Fibroblast of the conjunctiva (primary cell): ENCODE measurements at places on chromosomes 1 and 21.

- no peak for DNase-seq
Observed at GRCh38 chr1:156247460-156248322, at the start of gene PAQR6. Gene PAQR6, minus strand, starts transcription at chr1:156248056. Its CDS starts 1,325 bp downstream, at chr1:156246731.

GRCh38 chr1:35642471-35642955, 1.2 kb upstream of the PSMB2 start:
- no peak for DNase-seq

DNA sequence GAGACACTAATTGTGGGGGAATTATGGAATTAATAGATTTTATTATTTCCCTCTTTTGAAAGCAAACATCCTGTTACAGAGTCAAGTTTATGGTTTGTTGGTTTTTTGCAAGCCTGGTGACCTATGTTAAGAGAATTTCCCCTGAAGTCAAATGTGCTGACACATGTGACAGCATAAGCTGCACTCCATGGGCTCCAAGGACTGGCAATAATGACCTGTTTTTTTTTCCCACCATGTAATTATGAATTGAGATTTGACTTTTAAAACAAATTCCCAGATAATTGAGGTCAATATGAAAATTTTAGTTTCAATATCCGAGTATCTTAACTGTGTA, 242.5 kb upstream of the SGIP1 start:
- no peak for DNase-seq

DNA sequence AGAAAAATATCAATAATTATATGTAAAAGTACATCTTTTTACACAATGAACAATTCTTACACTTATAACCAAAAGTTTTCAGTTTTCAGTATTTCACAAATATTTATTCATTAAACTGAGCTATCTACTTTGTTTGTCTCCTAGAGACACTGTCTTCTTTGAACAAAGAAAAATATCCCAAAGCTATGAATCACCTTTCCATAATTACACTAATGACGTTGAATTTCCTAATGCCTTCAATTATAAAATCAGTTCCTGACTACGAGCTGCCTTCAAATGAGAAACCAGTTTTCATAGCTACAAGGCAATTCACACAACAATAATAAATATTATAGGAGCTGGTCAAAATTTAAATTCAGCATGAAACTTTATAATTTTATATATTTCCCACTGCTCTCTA, 201.8 kb upstream of the BRINP3 start:
- DNase-seq = no peak

- DNase-seq = no peak
Observed at GRCh38 chr1:200867018-200867811, 5.6 kb upstream of the GPR25 start.

DNA sequence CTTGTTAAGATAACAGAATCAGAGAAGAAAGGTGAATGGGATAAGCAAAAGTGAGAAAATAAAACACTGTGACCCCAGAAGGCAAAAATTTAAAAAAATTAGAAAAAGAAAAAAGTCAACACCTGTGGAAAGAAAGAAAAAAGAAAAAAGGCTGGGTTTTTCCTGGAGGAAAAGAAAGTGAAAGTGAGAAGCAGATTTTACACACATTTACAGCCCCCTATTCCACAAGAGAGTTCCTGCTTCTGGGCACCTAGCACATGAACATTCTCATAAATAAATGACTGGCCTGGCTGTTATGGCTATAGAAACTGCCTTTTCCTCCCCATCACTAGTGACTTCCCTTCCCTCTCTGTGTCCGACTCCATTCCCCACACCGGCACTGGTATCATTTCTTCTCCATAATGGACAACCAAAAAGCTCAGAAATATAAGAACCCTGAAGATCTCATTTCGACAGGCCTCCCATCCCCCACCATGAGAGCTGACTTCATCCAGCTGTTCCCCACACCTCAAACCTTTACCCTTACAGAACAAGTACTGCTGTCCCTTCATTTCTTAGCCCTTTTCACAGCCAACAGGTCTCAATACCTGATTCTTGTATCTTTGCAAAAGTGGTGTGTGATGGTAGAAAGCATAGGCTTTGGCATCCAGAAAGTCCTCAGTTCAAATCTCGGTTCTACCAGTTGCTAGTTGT, 12.6 kb downstream of the MTF1 start:
- DNase-seq = no peak

GRCh38 chr1:202289009-202289408, 52.7 kb downstream of the UBE2T start:
- DNase-seq = no peak

GRCh38 chr1:204441558-204441957, 29.9 kb upstream of the PPP1R15B start:
- DNase-seq = no peak

DNA sequence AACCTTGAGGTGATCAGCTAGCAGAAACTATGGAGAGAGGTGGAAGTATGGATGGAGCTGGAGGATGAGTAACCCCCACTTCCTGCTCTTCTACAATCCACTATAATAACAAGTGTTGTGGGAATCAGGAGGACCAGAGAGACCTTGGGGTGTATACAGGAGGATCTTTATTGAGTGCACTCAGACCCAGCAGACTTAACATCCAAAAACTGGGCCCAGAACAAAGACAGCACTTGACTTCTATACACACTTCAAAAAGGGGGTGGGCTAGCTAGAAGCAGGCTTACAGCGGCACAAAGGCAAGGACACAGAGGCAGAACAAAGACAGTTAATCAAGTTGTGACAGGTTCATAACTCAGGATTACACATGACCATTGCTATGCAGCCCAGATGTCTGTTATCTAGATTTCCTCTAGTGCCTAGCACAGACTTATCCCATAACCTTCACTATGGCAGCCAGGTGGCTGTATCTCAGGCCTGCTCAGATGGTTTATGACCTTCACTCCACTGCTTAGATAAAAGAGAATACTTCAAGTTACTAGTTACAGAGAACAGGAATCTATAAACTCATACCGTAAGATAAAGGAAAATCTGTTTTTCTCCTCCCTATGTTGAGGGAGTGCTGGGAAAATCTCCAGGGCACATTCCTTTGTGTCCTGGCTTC, 36.1 kb upstream of the PADI2 start:
- no peak for DNase-seq

GRCh38 chr1:88825721-88826120, 65.6 kb downstream of the GTF2B start:
- DNase-seq = no peak

DNA sequence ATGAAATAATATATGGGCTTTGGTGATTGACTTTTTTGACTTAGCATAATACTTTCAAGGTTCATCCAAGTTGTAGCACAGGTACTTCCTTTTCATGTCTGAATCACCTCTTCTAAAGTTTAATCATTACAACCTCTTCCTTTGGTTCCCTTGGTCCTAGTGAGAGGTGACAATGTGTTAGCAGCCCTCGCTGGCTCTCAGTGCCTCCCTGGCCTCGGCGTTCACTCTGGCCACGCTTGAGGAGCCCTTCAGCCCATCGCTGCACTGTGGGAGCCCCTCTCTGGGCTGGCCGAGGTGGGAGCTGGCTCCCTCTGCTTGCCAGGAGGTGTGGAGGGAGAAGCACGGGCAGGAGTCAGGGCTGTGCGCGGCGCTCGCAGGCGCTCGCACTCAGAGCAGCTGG, 13.0 kb upstream of the RCAN3 start:
- DNase-seq = no peak
